ENCODE measurements at places on chromosomes 12 and 14. TPM values are rescaled to one million over a fixed set of nuclear protein-coding genes. Genes with fewer than 3 reads are reported as not detected.
A peak's percentile ranks its signal among the peaks of the same experiment; 100 is the strongest.

GRCh38 chr14:55188686-55189295 lies 2.6 kb downstream of the DLGAP5 start:
- no peak for DNase-seq

DNA sequence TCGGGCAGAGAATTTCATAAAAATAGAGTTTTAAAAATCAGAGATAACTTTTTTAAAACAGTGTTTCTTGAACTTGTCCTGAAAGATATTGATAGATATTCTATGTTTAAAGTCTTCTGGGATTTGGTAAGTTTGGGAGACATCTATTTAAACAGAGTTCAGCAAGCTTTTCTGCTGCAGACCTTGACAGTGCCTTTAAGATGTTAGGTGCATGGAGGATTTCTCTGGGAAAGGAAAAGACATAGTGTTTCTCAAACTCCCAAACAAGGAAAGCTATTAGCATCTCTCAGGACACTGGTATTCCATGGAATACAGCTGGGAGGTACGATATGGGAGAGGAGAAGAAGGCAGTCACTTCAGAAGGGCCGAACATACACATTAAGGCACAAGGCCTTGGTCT lies 97.8 kb downstream of the RBM19 start:
- no peak for DNase-seq

Gene CDH24
- 29.3 TPM for total RNA-seq

DNA sequence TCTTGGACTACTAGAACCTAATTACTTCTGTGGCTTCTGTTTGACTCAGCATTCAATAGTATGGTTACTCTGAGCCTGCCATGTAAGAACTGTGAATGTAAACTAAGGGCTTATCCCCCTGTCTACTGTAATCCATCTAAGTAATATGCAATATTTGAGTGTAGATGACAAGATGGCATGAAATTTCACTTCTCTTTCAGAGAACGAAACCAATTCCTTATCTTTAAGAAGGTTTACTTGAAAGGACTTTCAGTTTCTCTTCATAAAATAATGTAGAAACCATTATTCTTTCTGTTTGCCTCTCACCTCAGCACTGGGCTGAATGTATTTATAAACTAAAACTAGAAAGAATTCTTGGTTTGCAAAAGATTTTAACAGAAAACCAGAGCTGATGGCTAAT lies 60.4 kb upstream of the ARID2 start:
- no peak for DNase-seq

Gene C12orf50
- 0.22 TPM for total RNA-seq

Gene SERPINA4
- not detected for total RNA-seq

Gene TRMT5
- 19.1 TPM for total RNA-seq

- no peak for DNase-seq
Observed at GRCh38 chr12:67471810-67472209, 176.7 kb upstream of the DYRK2 start.

DNA sequence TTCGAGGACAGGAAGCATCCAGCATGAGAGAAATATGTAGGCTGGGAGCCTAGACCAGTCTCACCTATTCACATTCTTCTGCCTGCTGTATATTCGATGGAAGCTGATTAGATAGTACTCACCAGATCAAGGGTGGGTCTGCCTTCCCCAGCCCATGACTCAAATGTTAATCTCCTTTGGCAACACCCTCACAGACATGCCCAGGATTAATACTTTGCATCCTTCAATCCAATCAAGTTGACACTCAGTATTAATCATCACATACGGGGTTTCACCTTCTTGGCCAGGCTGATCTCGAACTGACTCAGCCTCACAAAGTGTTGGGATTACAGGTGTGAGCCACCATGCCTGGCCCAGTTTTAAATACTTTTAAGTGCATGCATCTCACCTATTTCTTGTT lies 30.5 kb upstream of the SLC10A1 start:
- DNase-seq, result no peak

Gene TTC7B
- total RNA-seq, result 48.9 TPM

Gene ITGA7
- 32.5 TPM for total RNA-seq

GRCh38 chr12:21678959-21679358 lies 21.3 kb upstream of the LDHB start:
- DNase-seq, result no peak

- DNase-seq, result no peak
Observed at GRCh38 chr12:14970473-14970872, 2.4 kb upstream of the PDE6H start.

DNA sequence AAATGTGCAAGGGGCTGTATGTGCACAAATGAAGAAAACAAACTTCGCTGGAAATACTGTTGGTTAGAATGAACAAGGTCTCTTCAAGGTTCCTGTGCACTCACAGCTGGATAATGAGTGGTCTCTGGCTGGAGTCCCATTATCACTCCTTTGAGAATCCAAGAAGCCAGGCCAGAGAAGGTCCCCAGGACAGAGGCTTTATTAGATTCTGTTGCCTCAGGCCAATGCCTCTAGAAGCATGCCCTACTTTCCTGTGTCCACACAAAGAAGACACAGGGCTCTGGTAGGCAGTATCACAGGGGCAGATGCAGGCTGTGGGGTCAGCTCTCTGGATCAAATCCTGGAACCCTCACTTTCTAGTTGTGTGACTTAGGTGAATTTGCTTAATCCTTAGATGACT lies 384.7 kb downstream of the GRIN2B start:
- DNase-seq, result no peak

Gene SLC25A21
- 2.3 TPM for total RNA-seq

GRCh38 chr12:45305907-45306306 lies 90.0 kb downstream of the ANO6 start:
- no peak for DNase-seq

- no peak for DNase-seq
Observed at GRCh38 chr12:65334521-65334920, 56.0 kb downstream of the MSRB3 start.

DNA sequence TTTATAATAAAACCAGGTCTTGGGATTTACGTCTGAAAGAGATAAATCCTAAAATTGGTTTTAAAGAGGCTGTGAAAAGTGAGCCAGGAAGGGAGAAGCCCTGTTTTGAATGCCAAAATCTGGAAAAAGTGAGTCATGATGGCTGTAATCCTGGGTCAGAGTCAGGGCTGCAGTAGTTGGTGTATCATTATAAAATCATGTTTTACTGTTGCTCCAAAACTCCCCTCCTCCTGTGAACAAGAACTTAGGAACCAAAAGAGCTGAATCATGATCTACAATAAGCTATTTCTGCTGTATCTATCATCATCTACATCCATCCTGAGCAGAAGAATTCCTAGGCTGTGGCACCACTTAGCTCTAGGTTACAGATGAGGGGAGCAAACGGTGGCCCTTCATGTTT lies 79.3 kb downstream of the LMO3 start:
- no peak for DNase-seq

DNA sequence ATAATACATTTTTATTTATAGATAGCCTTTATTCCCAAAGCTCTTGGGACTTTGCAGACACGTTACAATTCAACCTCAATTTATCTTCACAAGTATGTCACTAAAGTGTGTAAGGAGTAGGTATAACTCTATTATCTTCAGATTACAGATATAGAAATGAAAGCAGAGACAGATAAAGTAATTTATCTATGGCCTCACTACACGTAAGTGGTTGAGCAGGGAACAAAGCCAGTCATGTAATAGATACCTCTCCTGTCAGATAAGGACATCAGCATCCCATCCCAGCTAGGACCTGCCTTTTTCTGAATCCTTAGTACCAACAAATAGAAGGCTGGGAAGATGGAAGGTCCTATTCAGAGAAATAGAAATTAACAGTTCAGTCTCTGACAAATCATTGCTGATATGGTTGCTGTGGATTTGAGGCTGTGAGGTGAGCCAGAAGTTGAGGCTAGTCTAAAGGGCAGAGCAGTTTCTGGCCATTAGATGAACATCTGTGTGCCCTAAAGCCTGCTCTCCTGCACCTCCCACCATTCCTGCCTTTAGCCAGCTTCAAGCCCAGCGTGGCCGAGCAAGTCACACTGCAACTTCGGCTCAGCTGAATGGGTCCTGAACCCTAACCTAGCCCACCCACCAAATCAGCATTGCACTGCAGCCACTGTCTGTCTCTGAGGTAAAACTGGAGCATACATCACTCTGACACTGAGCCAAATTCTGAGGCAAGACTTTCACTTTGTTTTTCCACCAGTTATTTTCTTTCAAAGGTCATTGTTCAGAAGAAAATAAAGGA lies 71.1 kb upstream of the PLEKHA5 start:
- no peak for DNase-seq

Gene MYF5
- not detected for total RNA-seq

DNA sequence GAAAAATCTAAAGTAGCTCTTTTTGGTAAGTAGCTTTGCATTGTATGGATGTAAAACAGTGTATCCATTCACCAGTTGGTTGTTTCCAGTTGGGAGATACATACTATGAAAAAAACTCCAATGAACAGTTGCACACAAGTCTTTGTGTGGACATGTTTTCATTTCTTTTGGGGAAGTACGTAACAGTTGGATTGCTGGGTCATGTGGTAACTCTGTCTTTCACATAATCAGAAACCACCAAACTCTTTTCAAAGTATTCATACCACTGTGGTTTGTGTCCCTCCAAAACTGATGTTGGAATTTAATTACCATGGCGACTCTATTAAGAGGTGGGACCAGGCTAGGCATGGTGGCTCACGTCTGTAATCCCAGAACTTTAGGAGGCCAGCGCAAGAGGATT lies 58.9 kb upstream of the RESF1 start:
- DNase-seq, result no peak

- DNase-seq, result peak; percentile 54
Observed at GRCh38 chr14:69501423-69501838, 16.9 kb downstream of the PLEKHD1 start.

GRCh38 chr14:99899578-99900178 lies 106.5 kb downstream of the EML1 start:
- no peak for DNase-seq

- no peak for DNase-seq
Observed at GRCh38 chr12:5447320-5447719, 15.4 kb downstream of the NTF3 start.

Gene TAS2R14
- total RNA-seq, result 4.5 TPM

Gene PTPRR
- 0.52 TPM for total RNA-seq

GRCh38 chr12:113500782-113501311 lies 29.2 kb upstream of the LHX5 start:
- DNase-seq, result no peak

Gene PLCZ1
- not detected for total RNA-seq

Gene CCDC197
- not detected for total RNA-seq

Gene OR4E2
- not detected for total RNA-seq

Gene SLC7A7
- total RNA-seq, result 9.8 TPM

GRCh38 chr12:114701104-114701414 lies 17.1 kb upstream of the TBX3 start:
- no peak for DNase-seq

- DNase-seq, result no peak
Observed at GRCh38 chr12:5900533-5901205, 44.4 kb downstream of the ANO2 start.

DNA sequence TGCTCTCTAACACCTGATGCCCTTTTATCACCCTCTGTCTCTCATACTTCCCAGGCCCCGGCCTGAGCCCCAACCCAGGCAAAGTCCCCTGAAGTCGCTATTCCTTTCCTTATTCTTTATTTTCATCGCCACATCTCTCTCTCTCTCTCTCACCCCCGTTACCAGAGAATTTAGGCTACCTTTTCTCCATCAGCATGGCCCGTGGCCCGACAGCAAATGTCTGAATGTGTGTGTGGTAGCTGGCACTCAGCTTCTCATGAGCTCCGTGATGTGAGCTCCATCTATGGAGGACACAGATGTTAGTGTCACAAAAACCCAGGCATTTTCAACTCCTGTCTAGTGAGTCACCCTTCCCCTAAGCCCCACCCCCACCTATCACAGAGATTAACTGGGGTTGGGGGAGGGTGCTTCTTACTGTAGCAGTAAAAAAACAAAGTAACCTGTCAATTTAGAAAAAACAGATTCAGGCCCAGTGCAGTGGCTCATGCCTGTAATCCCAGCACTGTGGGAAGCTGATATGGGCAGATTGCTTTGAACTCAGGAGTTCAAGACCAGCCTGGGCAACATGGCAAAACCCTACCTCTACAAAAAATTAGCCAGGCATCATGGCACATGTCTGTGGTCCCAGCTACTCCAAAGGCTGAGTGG lies 53.8 kb downstream of the VCPKMT start:
- DNase-seq, result no peak

Gene SLC24A4
- total RNA-seq, result 0.04 TPM

Gene FOXG1
- not detected for total RNA-seq

- no peak for DNase-seq
Observed at GRCh38 chr14:22149058-22149457, 440.0 kb downstream of the DAD1 start.

Gene PTPRB
- total RNA-seq, result 1.7 TPM

DNA sequence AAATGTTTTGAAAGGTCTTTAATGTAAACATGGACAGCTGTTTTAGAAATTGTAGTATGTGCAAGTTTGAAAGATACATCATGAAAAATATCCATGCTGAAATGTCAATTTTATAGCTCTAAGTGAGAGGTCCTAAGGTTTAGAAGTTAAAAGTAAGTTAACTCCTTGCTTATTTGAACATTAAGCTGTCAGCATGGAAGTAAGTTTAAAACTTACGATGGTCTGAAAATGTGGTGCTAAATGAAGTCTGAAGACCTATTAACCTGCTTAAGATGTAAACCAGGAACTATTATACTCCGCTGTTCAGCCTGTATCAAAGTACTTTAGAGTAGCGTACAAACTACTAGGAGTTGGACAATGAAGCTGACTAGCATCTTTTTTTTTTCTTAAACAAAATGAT lies 1082.4 kb downstream of the TMTC2 start:
- DNase-seq, result no peak

DNA sequence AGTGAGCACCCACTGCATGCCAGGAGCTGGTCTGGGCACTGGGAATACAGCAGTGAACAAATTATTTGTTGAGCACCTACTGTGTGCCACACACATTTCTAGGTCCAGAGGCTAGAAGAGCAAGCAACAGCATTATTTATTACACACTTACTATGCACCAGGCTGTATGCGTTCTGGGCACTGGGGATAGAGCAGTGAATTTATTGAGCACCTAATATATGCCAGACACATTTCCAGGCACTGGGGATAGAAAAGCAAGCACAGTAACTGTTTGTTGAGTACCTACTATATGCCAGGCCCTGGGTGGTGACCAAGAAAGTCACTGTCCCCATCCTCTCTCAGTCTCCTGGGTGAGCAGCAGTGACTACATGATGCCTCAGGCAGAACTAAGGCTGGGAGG lies 107.5 kb upstream of the NCOR2 start:
- DNase-seq, result no peak

Gene P2RX7
- 0.40 TPM for total RNA-seq

DNA sequence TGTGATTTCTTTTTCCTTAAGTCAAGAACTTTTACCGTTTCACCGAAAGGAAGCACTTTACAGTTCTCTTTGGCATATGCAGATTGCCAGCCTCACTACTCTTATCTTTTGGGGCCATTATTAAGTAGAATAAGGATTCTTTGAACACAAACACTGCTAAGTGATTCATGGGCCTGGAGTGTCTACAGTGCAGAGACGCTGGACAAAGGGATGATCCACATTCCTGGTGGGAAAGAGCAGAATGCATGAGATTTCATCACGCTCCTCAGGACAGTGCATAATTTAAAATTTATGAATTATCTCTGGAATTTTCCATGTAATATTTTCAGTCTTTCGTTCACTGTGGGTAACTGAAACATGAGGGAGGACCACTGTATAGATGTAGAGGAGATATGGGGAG lies 90.2 kb downstream of the TTLL5 start:
- no peak for DNase-seq

Measured in mesothelial cell of epicardium (in vitro differentiated cells).